ENCODE measurements at places on chromosomes 2 and 18.

DNA sequence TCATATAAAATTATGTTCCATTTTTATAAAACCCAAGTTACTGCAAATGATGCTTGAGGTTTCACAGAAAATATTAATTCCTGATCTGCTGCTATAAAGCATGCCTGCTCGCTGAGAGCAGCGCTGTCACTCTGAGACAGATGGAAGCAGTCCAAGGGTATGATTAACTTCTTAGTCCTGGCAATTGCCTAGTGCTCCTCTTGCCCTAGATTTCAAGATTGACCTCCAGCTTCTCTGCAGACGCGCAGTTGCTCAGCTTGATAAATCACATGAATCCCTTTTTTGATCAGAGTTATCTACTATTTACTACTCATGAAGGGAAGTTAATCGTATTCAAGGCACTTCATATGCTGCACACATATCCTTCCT, 154.6 kb upstream of the REV1 start:
- no peak for DNase-seq

DNA sequence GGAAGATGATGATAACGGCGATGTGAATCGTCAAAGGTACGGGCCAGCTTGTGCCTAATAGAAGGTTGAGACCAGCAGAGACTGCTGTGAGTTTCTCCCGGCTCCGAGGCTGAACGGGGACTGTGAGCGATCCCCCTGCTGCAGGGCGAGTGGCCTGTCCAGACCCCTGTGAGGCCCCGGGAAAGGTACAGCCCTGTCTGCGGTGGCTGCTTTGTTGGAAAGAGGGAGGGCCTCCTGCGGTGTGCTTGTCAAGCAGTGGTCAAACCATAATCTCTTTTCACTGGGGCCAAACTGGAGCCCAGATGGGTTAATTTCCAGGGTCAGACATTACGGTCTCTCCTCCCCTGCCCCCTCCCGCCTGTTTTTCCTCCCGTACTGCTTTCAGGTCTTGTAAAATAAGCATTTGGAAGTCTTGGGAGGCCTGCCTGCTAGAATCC, 3.0 kb downstream of the FZD7 start:
- no peak for DNase-seq

GRCh38 chr2:6970976-6971480, 53.8 kb downstream of the RNF144A start:
- DNase-seq: no peak

- DNase-seq: no peak
Observed at GRCh38 chr2:39099870-39100728, 20.8 kb downstream of the SOS1 start.

GRCh38 chr2:204353823-204354222, 191.5 kb upstream of the PARD3B start:
- no peak for DNase-seq

DNA sequence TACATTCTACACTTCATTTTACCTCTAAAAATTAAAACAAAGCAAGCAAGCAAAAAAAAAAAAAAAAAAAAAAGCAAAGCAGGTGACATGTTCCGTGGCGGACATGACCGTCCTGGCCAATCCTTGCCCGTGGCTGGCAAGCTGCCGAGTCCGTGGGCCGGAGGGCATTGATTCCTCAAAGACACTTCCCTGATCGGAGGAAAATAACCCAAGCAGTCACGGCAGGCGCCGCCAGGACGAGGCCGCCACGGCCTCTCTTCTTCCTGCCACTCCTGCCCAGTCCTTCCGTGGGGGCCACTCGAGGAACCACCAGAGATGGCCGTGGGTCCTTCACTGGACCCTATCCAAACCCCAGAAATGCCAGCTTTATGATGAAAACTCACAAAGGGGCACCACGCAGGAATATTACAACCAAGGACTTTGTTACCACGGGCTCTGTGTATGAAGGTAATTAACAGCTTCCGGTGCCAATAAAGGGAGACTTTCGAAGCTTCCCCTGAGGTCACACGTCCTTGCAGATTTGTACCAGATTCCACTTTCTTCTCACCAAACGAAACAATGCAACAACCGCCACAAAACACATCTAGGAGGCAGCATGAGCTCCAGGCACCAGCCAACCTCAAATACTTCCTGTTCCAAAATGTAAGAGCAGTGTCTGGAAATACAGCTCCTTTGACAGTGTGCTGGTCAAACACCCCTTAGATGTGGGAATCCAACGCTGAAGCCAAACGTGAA, 170.3 kb downstream of the HDAC4 start:
- no peak for DNase-seq

DNA sequence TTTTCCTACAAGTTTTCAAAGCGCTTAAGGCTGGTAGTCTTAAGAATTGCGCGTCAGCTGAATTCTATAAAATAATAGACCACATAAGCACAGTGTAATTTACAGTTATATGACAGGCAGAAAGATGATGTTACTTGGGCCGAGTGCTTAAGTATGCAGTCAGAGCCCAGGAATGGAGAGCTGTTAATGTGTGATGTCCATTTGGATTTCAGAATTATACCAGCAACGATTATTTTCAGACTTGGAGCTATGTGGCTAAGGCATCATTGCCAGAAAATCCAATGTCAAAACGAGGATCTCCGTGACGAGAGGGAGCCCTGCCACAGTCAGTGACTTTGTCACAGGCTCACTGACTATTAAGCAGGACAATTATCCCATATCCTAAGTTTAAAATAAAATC, 3.4 kb downstream of the KLF7 start:
- no peak for DNase-seq

DNA sequence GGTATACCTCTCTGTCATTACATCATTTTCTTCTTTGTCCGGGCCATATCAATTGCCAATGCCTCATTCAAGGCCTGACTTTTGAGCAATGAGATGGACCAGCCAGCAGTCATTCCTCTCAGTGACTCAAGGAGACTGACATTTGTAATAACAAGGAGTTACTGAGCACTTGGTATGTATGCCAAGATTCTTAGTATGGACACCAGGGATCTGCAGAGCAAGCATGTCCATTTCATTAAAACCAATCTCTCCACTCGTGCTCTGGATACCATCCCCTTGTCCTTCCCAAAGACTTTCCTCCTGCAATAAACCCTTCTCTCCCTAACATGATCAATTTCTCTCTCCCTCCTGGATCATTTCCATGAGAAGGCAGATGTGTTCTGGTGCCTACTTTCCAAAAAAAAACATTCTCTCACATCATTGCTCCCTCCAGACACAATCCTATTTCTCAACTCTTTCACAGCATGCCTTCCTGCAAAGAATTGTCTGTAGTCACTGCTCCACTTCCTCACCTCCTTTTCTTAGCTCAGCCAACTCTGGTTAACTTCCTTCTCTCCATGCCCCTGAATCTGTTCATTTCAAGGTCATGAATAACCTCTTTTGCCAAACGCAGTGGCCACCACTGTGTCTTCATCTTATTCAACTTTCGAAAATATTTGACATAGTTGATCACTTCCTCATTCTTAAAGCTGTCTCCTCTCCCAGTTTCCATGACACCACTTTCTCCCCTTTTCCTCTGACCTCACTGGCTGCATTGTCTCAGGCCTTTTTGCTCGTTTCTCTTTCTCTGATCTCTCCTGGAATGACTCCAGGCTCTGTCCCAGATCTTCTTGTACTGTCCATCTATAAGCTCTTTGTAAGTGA, 102.8 kb upstream of the CYP1B1 start:
- DNase-seq: no peak

DNA sequence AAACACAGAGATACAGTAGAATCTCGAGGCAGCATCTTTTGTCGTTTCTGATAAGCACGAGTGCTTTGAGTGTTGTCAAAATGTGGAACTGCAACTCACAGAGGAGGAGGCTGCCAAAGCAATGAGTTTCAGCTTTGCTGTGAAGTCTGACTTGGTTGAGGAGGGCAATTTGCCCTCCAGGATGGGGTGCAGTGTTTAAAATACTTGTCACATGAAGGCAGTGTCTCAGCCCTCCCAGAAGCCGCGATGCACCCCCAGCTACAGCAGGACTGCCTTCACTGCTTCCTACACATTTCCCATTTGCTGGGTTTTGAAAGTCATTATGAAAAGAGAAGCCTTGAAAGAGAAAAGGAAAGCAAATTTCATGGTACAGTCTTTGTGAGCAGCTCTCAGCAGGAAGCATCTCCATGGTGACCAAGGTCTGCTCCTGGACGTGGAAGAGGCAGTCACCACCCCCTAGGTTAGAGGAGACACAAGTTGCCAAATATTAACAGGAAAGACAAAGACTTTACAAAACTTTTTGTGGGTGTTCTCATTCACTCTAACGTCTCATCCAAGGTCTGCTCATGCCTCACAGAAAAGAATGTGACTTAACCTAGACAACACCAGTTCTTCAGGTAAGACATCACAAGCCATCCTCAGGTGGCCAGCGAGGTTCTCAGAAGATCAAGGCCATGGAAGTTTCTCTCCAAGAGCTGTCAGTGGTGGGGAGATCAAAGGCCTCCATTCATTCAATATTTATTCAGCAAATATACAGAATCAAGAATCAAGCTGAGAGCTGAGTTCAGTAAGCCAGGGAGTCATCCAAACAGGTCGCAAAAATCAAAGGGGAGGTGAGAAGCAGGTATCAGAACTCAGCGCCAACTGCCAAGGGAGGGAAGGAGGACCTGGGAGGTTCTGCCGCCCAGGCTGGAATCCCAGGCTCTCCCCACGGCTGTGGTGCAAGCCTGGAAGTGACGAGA, 476.0 kb downstream of the EIPR1 start:
- DNase-seq: no peak

DNA sequence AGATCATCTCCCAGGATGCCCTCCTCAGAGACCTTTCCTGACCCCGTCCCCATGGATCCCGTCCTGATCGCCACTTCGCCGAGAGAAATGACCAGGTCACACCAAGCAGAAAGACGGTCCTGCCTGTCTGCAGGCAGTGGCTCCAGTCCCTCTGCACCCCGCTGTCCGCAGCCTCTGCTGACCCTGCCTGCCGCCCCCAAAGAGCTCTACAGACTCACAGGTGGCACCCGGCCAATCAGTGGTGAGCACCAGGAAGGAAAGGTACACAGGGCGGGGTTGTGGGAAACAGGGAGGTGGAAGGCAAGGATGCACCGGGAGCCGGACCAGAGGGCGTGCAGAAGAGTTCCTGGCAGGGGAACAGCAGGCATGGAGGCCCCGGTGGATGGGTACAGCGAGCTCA, 94.8 kb downstream of the NDUFA10 start:
- DNase-seq: no peak

GRCh38 chr18:3219241-3219630, 532 bp downstream of the MYOM1 start:
- DNase-seq: no peak

GRCh38 chr2:69253112-69253511, 133.9 kb downstream of the GFPT1 start:
- DNase-seq: no peak

DNA sequence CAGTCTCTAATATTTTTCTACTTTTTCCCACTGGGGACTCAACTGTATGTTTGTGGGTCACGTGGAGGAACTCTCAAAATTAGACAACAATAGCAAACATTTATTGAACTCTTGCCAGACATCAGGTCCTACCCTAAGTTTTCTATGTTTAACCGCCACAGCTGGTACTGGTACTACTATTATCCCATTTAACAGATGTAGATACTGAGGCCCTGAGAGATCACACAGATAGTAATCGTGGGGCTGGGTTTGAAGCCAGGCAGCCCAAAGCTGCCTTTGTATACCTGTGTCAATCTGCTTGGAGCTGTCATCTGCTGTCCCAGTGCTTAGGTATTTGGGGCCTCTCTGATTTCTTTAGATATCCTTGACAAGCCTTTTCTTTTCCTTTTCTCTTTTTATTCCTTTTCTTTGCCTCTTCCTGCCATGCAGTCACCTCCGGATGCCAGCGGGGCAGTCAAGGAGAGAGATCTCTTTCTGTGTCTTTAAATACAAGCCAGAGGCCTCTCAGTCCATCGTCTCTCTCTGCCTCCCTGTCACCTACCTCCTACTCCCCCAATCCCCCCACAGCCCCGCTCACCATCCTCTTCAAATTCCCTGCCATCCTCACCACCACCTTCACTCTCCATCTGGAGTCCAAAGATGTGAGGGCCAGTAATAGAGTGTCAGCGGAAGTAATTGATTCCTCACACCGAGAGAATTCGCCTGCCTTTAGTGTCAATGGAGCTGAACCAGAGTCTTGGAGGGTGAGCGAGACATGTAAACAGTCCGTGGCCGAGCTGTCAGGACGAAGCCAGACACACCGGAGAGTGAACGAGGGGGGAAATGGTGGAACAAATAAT, 23.4 kb downstream of the NRP2 start:
- DNase-seq: no peak

- no peak for DNase-seq
Observed at GRCh38 chr2:223998948-223999347, 40.1 kb downstream of the SERPINE2 start.

DNA sequence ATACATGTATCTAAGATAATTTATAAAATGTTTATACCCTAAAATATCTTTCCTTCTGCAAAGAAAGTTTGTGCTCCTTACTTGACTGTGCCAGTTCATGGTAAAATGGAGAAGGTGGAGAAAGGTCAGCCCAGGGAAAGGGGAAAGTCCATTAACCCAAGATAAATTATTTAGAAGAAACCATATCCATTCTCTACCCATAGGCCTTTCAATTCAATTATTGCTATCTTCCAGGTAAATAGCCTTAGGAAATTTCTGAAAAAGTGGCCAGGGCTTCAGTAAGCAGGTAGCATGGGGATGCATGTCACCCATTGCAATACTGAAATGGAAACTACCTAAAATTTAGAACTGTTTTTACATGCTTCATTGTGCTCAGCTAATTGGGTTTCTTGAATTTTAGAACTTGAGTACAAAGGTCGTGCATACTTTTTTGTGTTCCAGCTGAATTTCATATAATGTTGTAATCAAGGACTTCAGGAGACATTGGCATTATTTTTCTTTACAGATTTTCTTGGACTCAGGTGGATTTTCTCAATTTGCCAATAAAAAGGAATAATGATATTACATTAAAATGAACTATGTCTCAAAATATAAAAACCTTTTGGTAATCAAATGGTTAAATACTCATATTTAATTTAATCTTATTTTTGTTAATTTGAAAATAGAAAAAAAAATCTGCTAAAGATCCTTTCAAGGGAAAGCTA, 124.9 kb downstream of the CSRNP3 start:
- DNase-seq: no peak

GRCh38 chr2:203432811-203433210, 102.3 kb downstream of the RAPH1 start:
- no peak for DNase-seq

GRCh38 chr2:118650327-118650726, 197.1 kb downstream of the EN1 start:
- no peak for DNase-seq

- DNase-seq: no peak
Observed at GRCh38 chr2:209456489-209456888, 32.6 kb downstream of the MAP2 start.

DNA sequence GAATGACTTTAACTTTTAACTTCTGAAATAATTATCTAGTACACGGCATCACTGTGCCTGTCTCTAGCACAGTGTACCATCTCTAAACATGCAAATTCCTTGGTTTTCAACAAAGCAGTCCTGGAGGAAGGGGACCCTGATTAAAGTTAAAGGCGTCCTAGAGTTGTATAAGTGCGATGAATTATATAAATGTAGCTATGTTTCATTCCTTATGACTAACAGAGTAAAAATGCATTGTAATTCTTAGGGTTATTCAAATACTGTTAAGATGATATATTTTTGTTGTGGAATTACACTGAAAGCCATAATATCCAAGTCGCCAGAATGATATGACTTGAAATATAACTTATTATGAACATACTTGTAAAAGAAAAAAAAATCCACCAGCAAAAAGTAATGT, 544.9 kb upstream of the LINC00305 start:
- no peak for DNase-seq

Data from erythroblast (primary cell).